ENCODE measurements at places on chromosomes 11 and 22. TPM values are rescaled to one million over a fixed set of nuclear protein-coding genes. Genes with fewer than 3 reads are reported as not detected.

INSC gene
- polyA plus RNA-seq, result not detected

CCS gene
- polyA plus RNA-seq, result 39.2 TPM

DNAJB7 gene
- polyA plus RNA-seq, result 0.37 TPM

RFPL2 gene
- not detected for polyA plus RNA-seq

PMM1 gene
- 32.8 TPM for polyA plus RNA-seq

TEX54 gene
- polyA plus RNA-seq, result 2.2 TPM

EXPH5 gene
- 2.3 TPM for polyA plus RNA-seq

PCF11 gene
- 22.5 TPM for polyA plus RNA-seq

PTGDR2 gene
- polyA plus RNA-seq, result not detected

CDC42EP1 gene
- polyA plus RNA-seq, result not detected

OR51I1 gene
- not detected for polyA plus RNA-seq

FDXACB1 gene
- polyA plus RNA-seq, result 8.3 TPM

HOATZ gene
- polyA plus RNA-seq, result not detected

NRGN gene
- not detected for polyA plus RNA-seq

RASGRP2 gene
- polyA plus RNA-seq, result 168 TPM

AP2A2 gene
- polyA plus RNA-seq, result 8.2 TPM

MISFA gene
- polyA plus RNA-seq, result not detected

BTG4 gene
- not detected for polyA plus RNA-seq

HEPHL1 gene
- polyA plus RNA-seq, result not detected

CALCA gene
- polyA plus RNA-seq, result not detected

CD3G gene
- polyA plus RNA-seq, result 397 TPM

ZDHHC24 gene
- polyA plus RNA-seq, result 14.1 TPM

OR51B4 gene
- polyA plus RNA-seq, result not detected

HEPN1 gene
- polyA plus RNA-seq, result not detected

MYOD1 gene
- polyA plus RNA-seq, result not detected

C11orf52 gene
- polyA plus RNA-seq, result not detected

DDI1 gene
- polyA plus RNA-seq, result 0.07 TPM

CSF2RB gene
- not detected for polyA plus RNA-seq

OR8D2 gene
- polyA plus RNA-seq, result not detected

HTR3B gene
- not detected for polyA plus RNA-seq

UPK3A gene
- not detected for polyA plus RNA-seq

STX5 gene
- polyA plus RNA-seq, result 25.4 TPM

FOLH1 gene
- polyA plus RNA-seq, result not detected

APLNR gene
- not detected for polyA plus RNA-seq

USP2 gene
- 0.13 TPM for polyA plus RNA-seq

SYCE3 gene
- not detected for polyA plus RNA-seq

CASP4 gene
- polyA plus RNA-seq, result 84.0 TPM

NCF4 gene
- polyA plus RNA-seq, result not detected

ALKBH8 gene
- polyA plus RNA-seq, result 6.1 TPM

ACR gene
- polyA plus RNA-seq, result not detected

SOX6 gene
- not detected for polyA plus RNA-seq

MRGPRX3 gene
- polyA plus RNA-seq, result not detected

DTX4 gene
- polyA plus RNA-seq, result 0.02 TPM

C11orf87 gene
- not detected for polyA plus RNA-seq

MS4A6A gene
- polyA plus RNA-seq, result 1.2 TPM

RIMBP3C gene
- polyA plus RNA-seq, result 0.39 TPM

APOL1 gene
- 11.8 TPM for polyA plus RNA-seq

RAB38 gene
- polyA plus RNA-seq, result 0.83 TPM

ADORA2A gene
- polyA plus RNA-seq, result 80.7 TPM

XRCC6 gene
- polyA plus RNA-seq, result 454 TPM

OR5M11 gene
- polyA plus RNA-seq, result not detected

HBG2 gene
- polyA plus RNA-seq, result not detected

EMSY gene
- polyA plus RNA-seq, result 21.4 TPM

TUBA8 gene
- not detected for polyA plus RNA-seq

TMEM25 gene
- 14.6 TPM for polyA plus RNA-seq

PGA5 gene
- polyA plus RNA-seq, result not detected

BIRC3 gene
- 22.9 TPM for polyA plus RNA-seq

SCN2B gene
- polyA plus RNA-seq, result not detected

All from naive thymus-derived CD8-positive, alpha-beta T cell (primary cell).